ENCODE measurements at places on chromosomes 1 and 21. TPM values are rescaled to one million over a fixed set of nuclear protein-coding genes. Genes with fewer than 3 reads are reported as not detected.

SHISAL2A gene
- total RNA-seq = not detected

SOX13 gene
- 11.5 TPM for total RNA-seq

MTARC2 gene
- total RNA-seq = 0.55 TPM

OR14K1 gene
- not detected for total RNA-seq

C1orf56 gene
- total RNA-seq = 2.9 TPM

FOXD2 gene
- total RNA-seq = 0.17 TPM

OR6N1 gene
- not detected for total RNA-seq

SEMA4A gene
- 0.92 TPM for total RNA-seq

HAO2 gene
- not detected for total RNA-seq

S100B gene
- total RNA-seq = not detected

C1orf185 gene
- not detected for total RNA-seq

FAM229A gene
- total RNA-seq = 4.7 TPM

FCAMR gene
- total RNA-seq = not detected

NID1 gene
- total RNA-seq = 0.66 TPM

LMOD1 gene
- total RNA-seq = not detected

ARMH1 gene
- 0.26 TPM for total RNA-seq

FOXD3 gene
- total RNA-seq = 4.7 TPM

ANKRD35 gene
- total RNA-seq = not detected

KIAA1614 gene
- 0.94 TPM for total RNA-seq

LCE1C gene
- total RNA-seq = not detected

TINAGL1 gene
- not detected for total RNA-seq

MYBPH gene
- not detected for total RNA-seq

GUCA2A gene
- not detected for total RNA-seq

C8B gene
- not detected for total RNA-seq

ICOSLG gene
- 0.69 TPM for total RNA-seq

PCBP3 gene
- 25.6 TPM for total RNA-seq

NMNAT2 gene
- 0.17 TPM for total RNA-seq

OR2T29 gene
- total RNA-seq = not detected

AMY2B gene
- total RNA-seq = 1.4 TPM

MANEAL gene
- 5.9 TPM for total RNA-seq

SLC1A7 gene
- total RNA-seq = not detected

POMGNT1 gene
- total RNA-seq = 71.0 TPM

PTAFR gene
- 0.11 TPM for total RNA-seq

DNAI4 gene
- total RNA-seq = 4.9 TPM

CD1D gene
- 0.79 TPM for total RNA-seq

PLPP3 gene
- 0.79 TPM for total RNA-seq

ST6GALNAC5 gene
- total RNA-seq = not detected

ETV3L gene
- not detected for total RNA-seq

MRPL9 gene
- 143 TPM for total RNA-seq

KIF2C gene
- 127 TPM for total RNA-seq

PRAMEF9 gene
- not detected for total RNA-seq

FABP3 gene
- total RNA-seq = 0.66 TPM

KRTAP8-1 gene
- not detected for total RNA-seq

KIF14 gene
- 39.7 TPM for total RNA-seq

KHDC4 gene
- total RNA-seq = 92.7 TPM

ASH1L gene
- total RNA-seq = 47.5 TPM

BRDT gene
- not detected for total RNA-seq

FCGR2B gene
- not detected for total RNA-seq

IL19 gene
- total RNA-seq = not detected

KLHDC7A gene
- total RNA-seq = not detected

SLFNL1 gene
- total RNA-seq = 0.39 TPM

FNDC7 gene
- 0.13 TPM for total RNA-seq

HSD3B2 gene
- not detected for total RNA-seq
